ENCODE measurements at places on chromosomes 2 and 18.

DNA sequence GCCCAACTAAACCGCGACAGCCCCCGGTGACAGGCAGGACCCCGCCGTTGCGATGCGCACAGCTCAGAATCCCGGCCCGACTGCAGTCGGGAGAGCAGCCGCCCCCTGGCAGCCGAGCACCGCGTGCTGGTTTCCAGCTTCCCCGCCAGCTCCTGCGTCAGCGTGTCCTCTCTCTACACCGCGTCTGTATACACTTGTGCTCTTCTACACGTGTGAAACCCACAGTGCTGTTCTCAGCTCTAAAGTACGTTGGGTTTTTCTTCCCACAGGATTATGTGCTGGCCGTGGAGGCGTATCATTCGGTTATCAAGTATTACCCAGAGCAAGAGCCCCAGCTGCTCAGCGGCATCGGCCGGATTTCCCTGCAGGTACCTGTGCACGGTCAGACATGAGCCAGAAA lies 54.0 kb downstream of the ADI1 start:
- DNase-seq = no peak

- DNase-seq = no peak
Measured at GRCh38 chr2:237896956-237897355, 37.5 kb downstream of the RAMP1 start.

GRCh38 chr2:207137596-207138337 lies 28.0 kb downstream of the KLF7 start:
- no peak for DNase-seq

DNA sequence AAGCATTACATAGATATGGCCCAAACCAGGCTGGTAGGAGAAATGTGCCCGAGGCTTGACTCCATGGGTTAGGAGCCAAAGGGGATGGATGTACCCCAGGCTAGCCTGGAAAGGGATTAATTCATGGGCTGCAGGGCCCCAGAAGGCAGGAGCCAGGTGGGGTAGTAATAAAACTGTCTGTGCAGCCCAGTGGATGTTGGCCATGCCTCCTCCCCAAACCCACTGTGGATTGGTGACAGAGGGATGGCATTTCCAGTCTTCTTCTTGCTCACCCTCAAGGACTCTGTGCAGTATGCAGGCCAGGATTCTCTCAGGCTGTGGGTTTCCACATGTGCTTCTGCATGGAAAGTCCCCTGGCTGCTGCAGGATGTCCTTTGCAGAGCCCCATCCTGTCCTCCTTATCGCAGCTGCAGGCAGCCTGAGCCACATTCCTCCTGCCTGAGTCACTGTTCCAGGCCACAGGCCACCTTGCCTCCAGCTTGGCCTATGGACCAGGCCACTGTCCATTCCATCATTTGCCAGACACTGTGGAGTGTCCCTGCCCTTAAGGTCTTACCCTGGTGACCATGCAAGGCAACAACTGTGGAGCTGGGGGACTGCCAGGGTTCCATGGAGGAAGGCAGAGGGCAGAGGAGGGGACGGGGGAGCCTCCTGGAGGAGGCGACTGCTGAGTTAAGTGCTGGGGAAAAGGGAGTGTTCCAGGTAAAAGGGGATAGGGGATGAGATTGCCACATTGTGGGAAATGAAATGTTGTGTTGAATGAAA lies 38.9 kb downstream of the INO80C start:
- DNase-seq = peak; percentile 88

DNA sequence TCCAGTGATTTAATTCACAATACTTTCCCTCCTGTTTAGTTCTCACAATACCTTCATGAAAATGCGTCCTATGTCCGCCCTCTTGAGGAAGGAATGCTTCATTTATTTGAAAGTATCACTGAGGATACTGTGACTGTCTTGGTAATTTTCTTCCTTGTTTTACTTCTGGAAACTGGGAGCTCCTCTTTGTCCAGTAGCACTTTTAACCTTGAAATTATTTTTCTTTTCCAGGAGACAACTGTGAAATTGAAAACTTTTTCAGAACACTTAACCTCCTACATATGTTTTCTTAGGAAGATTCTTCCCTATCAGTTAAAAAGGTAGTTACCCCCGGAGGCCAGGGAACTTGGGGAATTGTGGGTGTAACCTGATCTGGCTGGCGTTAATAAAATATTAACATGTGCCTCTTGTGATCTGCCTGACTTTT lies 58.9 kb upstream of the STON1 start:
- peak; percentile 72 for DNase-seq

GRCh38 chr2:86037141-86037794 lies 68.4 kb downstream of the POLR1A start:
- DNase-seq = peak; percentile 59

GRCh38 chr2:56291711-56292110 lies 107.9 kb downstream of the CCDC85A start:
- DNase-seq = no peak

- DNase-seq = no peak
Measured at GRCh38 chr18:35935805-35936204, 36.7 kb upstream of the RMP24 start.

DNA sequence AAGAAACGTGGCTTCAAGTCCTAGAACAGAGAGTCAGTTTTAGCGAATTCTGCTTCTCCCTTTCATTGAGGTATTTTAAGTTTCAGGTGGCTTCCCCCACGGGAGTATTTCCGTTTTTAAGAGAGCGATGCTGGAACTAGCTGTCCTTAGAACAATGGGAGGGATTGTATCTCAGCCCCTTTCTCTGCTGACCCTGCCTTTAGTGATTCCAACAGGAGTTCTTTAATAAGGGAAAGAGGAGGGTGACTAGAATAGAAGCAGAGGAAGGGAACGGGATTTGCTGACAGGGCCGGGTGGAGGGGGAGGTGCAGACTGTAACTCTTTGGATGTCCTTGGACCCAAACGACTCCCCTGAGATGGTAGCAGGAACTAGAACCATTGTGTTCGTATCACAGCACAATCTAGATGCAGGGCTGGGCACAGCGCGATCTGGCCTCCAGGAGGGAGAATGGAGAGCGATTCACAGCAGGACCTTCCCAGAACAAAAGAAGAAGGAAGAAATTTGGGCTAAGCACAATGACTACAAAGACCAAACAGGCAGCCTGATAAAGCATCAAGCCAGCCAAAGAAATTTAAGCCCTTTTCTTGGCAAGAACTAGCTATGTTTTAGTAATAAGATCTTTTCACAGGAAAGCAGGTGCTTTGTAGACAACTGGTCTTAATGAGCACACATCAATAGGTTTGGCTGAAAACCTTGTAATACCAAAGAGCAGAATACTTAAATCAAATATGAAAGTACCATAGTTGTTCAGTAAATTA lies 15.8 kb upstream of the RTTN start:
- no peak for DNase-seq

DNA sequence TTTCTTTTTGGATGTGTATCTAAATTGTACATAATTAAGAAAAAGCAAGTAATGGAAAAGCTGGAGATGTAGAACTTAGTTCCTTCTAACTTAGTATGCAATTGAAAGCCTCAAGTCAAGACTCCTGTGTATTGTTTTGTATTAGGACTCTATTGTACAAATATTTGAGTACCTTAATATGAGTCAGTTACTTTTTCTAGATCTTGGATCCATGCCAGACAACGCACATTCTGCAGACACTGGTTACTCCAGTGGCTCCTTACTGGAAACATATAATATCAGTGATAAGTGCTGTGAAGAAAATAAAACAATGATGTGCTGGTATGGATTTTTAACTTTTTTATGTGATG lies 1.5 kb downstream of the SLC39A10 start:
- peak; percentile 77 for DNase-seq

DNA sequence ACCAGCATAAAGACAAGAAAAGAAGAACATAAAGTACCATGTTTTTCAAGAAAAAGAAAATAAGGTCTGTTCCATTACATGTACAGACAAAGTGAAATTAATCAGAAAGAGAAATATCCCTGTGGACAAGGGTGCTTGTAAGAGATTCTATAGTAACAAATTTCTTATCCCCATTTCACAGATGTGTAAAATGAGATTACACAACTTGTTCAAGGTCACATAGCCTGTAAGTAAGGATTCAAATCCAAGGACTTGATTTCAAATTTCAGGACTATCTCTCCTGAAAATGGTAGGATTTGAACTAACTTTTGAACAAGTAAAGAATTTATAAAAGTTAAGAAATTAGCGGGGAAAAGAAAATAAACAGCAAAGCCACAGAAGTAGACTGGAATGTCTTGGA lies 248.2 kb upstream of the SLC39A10 start:
- DNase-seq = no peak

GRCh38 chr2:232329716-232330067 lies 48.9 kb upstream of the ALPP start:
- no peak for DNase-seq

GRCh38 chr2:69291004-69291650 lies 95.9 kb downstream of the GFPT1 start:
- peak; percentile 38 for DNase-seq

DNA sequence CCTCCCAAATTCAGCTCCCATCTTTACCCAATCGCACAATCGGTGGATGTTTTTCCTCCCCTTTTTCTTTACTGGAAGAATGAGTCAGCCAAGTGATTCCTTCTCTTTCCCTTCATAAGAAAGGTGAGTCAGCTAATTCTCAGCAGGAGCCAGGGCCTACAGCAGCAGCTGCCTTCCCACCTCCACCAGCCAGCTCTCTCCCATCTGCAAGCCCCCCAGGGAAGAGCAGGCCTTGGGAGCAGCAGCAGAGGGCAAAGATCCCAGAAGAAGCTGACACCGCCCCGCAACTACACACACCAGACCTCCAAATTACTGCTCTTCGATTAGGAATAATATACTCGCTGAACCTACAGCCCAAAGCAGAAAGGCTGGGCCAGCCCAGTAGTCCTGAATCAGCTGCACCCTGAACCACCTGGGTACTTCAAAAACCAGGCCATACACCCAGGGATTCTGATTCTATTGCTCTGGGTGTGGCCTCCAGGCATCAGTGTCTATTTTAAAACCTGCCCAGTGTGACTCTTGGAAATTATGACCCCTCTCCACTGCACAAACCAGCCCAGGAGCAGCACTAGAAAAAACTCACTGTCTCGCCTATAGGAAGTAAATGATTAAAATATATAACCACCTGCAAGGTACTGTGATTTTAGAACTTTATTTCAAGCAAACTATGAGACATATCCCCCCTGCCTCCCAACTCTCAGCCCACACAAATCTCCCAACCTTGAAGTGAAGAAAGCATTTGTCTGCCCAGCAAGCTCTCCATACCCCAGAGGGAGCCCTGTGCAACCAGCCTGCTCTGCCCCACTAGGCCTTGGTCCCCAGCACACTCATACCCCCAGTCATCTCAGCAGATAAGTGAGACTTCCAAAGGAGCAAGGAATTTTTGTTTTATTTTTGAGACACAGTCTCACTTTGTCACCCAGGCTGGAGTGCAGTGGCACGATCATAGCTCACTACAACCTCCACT lies 7.3 kb downstream of the SFXN5 start:
- DNase-seq = peak; percentile 87

DNA sequence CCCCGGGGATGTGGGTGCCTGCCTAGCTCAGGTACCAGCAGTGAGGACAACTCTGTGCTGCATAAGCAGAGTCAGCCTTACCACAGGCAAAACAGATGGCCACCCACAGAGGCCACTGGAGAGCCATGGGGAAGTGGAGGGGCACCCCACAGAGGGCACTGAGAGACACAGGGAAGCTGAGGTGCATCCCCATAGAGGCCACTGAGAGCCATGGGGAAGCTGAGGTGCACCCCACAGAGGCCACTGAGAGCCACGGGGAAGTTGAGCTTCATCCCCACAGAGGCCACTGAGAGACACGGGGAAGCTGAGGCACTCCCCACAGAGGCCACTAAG lies 134.1 kb upstream of the EPAS1 start:
- DNase-seq = no peak

All from fibroblast of skin of back (primary cell).